ENCODE measurements at places on chromosomes 7 and 10.

DNA sequence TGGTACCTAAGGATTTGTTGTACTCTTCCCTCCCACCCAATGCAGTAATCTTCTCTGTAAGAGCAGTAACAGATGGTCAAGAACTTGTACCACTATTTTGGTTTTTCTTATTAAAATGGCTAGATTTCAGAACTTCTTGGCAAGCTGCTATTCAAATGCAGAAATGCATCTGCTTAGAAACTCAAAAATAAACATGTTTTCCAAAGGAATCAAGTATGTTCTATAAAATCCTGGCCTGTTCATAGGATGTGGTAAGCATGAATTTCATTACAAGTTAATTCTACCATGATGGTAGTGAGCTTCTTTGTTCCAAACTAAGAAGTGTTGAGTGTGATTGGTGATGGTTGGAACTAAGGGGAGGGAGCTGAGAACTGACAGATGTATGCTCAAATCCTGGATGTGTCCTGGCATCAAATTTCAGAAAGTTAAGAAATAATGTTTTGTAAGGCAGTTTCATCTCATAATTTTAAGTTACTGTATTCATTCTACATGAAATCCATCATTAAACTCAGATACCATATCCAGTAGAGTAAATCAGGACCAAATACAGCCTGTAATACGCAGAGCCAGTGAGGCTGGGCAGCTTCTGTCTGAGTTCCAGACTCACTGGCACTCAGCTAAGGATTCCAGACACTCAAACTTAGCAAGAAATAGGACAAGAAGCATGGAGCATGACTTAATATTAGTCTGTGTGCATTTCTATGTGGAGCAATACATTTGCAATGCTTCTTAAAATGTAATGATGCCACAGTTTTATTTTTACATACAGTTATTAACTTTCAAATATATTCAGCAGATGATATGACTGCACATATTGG lies 119.6 kb downstream of the TES start:
- no peak for DNase-seq

DNA sequence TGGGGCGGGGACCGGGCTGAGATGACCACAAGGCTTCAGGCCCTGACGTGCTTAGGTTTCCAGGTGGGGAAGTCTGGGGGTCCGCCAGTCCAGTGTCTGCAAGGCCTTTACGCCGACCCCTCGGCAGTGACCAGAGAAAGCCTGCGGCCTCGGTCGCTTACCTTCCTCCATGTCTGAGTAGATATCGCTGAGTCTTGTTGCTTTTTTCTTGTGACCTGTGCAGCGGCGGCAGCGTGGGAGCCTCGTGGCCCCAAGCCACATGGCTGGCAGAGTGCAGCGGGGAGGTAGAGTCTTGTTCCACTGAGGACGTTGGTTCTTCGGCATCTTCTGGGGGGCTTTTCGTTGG lies 329 bp downstream of the NOLC1 start:
- no peak for DNase-seq

GRCh38 chr10:93835770-93836169 lies 58.0 kb upstream of the SLC35G1 start:
- no peak for DNase-seq

DNA sequence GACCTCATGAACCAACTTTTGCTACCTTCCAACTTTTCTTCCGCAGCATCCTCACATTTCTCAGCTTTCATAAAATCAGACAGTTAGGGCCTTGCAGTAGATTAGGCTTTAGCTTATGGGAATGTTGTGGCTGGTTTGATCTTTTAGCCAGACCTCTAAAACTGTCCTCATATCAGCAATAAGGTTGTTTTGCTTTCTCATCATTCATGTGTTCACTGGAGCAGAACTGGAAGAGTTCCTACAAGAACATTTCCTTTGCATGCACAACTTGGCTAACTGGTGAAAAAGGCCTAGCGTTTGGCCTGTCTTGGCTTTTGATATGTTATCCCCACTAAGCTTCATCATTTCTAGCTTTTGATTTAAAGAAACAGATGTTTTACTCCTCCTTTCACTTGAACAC lies 130.0 kb upstream of the LRRTM3 start:
- DNase-seq, result no peak

- no peak for DNase-seq
These were observed 16.0 kb downstream of the CHST15 start for GRCh38 chr10:124077208-124077993.

- no peak for DNase-seq
These were observed at the start of gene ASB15 for GRCh38 chr7:123601530-123601929. TSS of gene ASB15 (plus strand) at chr7:123601821. CDS start at chr7:123614503, 12,682 bp downstream.

GRCh38 chr10:10995120-10995519 lies 22.6 kb upstream of the CELF2 start:
- no peak for DNase-seq

- no peak for DNase-seq
These were observed 56.3 kb upstream of the DNAH11 start for GRCh38 chr7:21486511-21486910.

DNA sequence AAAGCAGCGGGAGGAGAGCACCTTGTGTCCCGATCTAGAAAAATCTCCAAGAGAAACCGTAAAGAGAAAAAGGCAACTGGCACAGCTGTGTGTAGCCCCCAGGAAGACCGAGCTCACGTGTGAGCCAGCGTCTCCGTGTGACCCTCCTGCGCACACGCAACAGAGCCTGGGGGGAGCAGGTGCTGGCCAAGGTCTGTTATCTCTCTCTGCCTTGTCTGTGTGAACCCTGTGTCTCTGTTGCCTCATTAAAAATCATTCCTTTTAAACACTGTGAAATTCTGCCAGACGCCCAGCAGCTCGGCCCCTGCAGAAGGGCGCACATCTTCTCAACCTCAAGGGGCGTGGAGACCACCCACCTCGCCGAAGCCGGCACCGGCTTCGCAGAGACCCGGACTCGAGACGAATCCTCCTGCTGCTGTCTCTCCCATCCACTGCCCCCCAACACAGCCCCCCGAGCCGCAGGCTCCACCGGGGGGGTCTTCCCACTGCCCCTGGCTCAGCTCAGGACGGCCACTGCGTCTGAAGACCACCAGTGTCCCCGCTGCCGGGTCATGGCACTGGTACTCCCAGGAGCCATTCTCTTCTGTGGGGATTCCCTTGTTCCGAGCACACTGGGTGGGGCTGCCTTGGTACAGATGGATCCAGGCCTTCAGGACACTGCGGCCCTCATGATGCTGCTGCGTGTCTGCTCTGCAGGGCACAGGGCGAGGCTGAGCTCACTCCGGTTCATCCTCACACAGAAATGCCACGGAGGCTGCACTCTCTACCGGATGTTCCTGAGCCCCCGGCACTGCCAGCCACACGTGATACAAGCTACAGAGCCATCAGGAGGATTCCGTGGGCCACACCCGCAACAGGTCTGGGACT lies 94.3 kb upstream of the DNAAF5 start:
- peak; percentile 47 for DNase-seq

GRCh38 chr10:11057994-11058393 lies 40.3 kb downstream of the CELF2 start:
- no peak for DNase-seq

DNA sequence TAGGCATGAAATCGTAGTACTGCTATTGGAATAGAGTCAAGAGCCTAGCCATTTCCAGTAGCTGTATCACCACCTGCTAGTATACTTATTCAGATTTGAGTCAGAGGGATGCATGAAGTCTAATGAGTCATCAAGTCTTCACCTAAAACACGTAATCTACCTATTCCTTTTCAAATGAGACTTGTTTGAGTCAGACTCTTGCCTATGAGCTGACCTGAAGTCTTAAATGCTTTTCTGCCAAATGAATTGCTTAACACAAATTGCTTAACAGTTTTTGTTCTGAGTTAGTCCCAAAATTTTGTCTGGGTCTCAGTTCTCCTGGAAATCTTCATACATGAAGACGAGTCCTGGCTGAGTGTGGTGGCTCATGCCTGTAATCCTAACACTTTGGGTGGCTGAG lies 165.2 kb downstream of the GNAT3 start:
- no peak for DNase-seq

- DNase-seq, result no peak
These were observed 41.1 kb downstream of the SIRT1 start for GRCh38 chr10:67925449-67926005.

GRCh38 chr10:18651324-18652007 lies at the start of gene NSUN6:
TSS of gene NSUN6 (minus strand) at chr10:18651587. CDS start at chr10:18651203, 384 bp downstream.
- peak; percentile 95 for DNase-seq

GRCh38 chr10:104938031-104938430 lies 296.9 kb downstream of the SORCS3 start:
- no peak for DNase-seq

- DNase-seq, result no peak
These were observed 157.5 kb downstream of the MGMT start for GRCh38 chr10:129624526-129624925.

GRCh38 chr10:90787393-90788198 lies 70.2 kb downstream of the HTR7 start:
- no peak for DNase-seq

DNA sequence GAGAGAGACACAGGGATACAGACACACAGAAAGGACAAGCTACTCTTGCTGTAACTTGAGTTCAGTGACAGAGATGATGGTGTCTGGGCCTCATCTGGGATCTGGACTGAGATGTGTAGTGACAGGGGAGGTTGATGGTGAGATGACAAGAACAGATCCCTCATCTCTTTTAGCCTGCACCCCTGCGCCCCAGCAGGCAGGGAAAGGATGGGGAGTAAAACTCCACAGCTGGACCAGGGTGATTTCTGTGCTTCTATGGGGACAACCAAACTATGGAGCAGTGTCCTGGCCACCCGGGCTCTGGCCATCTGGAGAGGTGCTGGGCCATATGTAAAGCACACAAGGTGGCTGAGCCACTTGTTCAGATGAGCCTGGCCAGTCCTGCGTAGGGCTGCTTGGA lies 4.5 kb upstream of the LRRC18 start:
- no peak for DNase-seq

- DNase-seq, result no peak
These were observed 25.6 kb upstream of the NPS start for GRCh38 chr10:127523476-127523875.

DNA sequence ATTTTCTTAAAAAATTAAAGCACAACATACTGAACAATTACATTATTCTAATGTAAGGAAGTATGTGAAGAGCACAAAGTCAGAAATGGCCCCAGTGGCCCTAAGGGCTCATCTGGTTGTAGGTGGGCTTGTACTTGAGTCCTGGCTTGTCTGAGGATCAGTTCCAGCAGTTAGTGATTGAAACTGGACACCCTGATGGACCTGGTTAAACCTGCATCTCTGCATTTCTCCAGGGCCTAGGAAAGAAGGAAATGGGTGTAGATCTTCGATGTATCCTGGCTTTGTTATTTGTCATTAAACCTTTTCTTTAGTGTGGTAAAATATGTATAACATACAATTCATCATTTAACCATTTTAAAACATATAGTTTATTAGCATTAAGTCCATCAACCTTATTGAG lies 9.7 kb upstream of the AKR1C2 start:
- DNase-seq, result no peak

- DNase-seq, result no peak
These were observed 61.5 kb downstream of the GNA12 start for GRCh38 chr7:2782565-2782964.

DNA sequence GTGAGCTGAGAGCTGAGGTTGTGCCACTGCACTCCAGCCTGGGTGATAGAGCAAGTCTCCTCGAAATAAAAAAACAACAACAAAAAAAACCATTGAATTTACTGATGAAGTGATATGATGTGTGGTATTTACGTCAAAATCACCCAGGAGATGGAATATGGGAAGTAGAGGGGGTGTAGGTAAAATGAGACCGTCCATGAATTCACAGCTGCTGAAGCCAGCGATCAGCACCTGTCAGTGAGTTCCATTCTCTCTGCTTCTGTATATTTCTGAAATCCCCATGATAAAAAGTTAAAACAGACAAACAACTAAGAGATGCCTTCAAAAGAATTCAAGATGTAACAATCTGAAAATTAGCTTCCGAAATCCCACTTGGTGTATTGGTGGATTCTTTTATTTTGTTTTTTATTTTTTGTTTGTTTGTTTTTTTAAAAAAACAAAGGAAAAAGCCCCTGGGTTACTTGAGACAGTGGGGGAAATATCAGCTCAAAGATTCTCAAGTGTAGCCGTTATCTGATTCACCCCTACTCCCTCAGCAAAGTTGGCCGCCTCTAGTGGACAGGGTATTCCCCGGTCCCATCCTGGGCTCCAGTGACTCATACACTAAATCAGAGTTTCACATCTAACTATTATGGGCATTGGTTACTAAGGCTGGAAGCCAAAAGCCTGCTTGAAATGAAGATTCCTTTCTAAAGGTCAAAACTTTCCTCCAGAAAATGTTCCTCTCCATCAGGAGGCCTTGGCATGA lies 76.4 kb downstream of the MAP3K8 start:
- DNase-seq, result no peak

All from right cardiac atrium (tissue), 5 donors.